ENCODE measurements at places on chromosomes 1 and 21. TPM values are rescaled to one million over a fixed set of nuclear protein-coding genes. Genes with fewer than 3 reads are reported as not detected.

DNA sequence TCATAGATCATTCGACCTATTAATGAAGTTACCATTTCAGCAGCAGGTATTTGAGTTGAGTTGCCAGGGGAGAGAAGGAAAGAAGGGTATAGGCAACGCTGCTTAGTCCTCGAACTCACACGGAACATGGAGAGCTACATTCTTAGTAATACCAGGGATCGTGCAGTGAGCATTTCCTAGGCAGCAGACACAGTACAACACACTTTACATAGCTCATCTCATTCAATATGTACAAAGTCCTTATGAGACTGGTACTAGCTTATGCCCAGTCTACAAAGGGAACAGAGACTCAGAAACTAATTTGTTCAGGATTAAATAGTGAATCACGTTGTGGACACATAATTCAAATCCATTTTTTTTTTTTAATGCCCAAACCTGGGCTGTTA, 25.6 kb downstream of the IRF2BP2 start:
- no peak for DNase-seq

GRCh38 chr1:27116232-27116631, 38.7 kb downstream of the SLC9A1 start:
- no peak for DNase-seq

GRCh38 chr21:25425156-25425555, 182.1 kb downstream of the MRPL39 start:
- no peak for DNase-seq

DNA sequence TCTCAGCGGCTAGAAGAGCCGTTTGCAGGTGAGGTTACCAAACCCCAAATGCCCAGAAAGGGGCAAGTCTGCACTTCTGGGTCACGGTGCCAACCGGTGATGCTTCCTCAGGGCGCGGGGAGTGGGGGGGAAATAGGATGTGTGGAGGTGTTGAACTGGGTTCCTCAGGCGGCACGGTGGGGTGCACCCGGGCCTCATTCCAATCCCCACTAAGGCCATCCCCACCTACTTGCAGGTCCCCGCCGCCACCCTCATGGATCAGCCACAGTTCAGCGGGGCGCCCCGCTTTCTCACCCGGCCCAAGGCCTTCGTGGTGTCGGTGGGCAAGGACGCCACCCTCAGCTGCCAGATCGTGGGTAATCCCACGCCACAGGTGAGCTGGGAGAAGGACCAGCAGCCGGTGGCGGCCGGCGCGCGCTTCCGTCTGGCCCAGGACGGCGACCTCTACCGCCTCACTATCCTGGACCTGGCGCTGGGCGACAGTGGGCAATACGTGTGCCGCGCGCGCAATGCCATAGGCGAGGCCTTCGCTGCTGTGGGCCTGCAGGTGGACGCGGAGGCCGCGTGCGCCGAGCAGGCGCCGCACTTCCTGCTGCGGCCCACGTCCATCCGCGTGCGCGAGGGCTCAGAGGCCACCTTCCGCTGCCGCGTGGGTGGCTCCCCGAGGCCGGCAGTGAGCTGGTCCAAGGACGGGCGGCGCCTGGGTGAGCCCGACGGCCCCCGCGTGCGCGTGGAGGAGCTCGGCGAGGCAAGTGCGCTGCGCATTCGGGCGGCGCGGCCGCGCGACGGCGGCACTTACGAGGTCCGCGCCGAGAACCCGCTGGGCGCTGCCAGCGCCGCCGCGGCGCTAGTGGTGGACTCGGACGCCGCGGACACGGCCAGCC, 3.9 kb downstream of the OBSCN start:
- no peak for DNase-seq

CLDN14 gene
- not detected for polyA plus RNA-seq

- DNase-seq, result no peak
Measured at GRCh38 chr1:3495776-3496745, 41.6 kb downstream of the ARHGEF16 start.

- DNase-seq, result no peak
Measured at GRCh38 chr1:17635811-17636210, 96.3 kb downstream of the ARHGEF10L start.

DNA sequence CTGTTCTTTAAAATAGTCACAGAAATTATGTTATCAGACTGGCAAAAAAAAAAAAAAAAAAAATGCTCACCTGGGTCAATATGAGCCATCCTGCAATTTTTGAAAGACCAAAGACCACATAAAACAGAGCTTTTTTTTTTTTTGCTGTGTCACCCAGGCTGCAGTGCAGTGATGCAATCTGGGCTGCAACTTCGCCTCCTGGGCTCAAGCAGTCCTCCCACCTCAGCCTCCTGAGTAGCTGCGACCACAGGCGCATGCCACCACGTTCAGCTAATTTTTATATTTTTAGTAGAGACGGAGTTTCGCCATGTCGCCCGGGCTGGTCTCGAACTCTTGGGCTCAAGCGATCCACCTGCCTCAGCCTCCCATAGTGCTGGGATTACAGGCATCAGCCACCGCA, 62.8 kb downstream of the RGS13 start:
- DNase-seq, result no peak

- DNase-seq, result peak; percentile 86
Measured at GRCh38 chr1:167371030-167371429, 147.3 kb downstream of the CD247 start.

THEMIS2 gene
- 9.0 TPM for polyA plus RNA-seq

LINGO4 gene
- polyA plus RNA-seq, result 0.12 TPM

KCNE2 gene
- not detected for polyA plus RNA-seq

DNA sequence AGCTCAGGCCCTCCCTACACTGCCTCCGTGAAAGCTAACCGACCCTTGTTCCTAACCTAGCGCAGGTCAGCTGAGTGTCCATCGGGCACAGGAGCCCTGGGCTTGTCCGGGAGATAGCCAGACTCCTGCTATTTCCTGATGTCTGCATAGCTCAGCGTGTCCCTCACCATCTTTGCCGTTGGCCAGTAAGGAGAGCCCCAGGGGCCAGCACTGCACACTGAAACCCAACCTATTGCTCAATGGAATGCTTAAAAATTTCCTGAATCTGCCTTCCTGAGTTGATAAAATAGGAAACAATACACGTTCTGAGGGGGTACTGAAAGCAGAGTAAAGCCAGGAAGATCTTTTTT, 2.2 kb downstream of the RUNX1 start:
- no peak for DNase-seq

VWA5B1 gene
- polyA plus RNA-seq, result 0.14 TPM

WNT2B gene
- 0.68 TPM for polyA plus RNA-seq

MSH4 gene
- not detected for polyA plus RNA-seq

GRCh38 chr1:34127006-34128000, 37.7 kb downstream of the CSMD2 start:
- DNase-seq, result no peak

TSPAN1 gene
- polyA plus RNA-seq, result 9.4 TPM

GRCh38 chr1:206715552-206716158, 30.9 kb downstream of the MAPKAPK2 start:
- no peak for DNase-seq

GRCh38 chr21:25551569-25551968, 55.7 kb downstream of the MRPL39 start:
- DNase-seq, result no peak

DNA sequence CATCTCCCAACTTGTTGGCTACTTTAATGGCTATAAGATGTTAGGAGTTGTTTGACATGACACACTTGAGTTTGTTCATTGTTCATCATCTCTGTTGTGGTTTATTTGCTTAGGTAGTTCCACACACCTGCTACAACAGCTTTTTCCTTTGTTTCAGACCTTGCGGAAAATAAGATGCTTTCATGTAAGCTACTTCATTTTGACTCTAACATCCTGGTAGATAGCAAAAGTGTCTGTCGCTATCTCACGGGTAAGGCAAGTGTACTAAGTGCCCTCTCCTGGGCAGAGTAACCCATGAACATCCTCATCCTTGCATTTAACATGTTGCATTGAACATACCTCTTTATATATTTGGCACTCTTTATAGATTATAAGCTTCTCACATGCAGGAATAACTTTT, 1.6 kb upstream of the OR10T2 start:
- DNase-seq, result no peak

TMCC2 gene
- 106 TPM for polyA plus RNA-seq

- DNase-seq, result peak; percentile 24
Measured at GRCh38 chr1:211831558-211832323, 1.2 kb upstream of the LPGAT1 start.

DNA sequence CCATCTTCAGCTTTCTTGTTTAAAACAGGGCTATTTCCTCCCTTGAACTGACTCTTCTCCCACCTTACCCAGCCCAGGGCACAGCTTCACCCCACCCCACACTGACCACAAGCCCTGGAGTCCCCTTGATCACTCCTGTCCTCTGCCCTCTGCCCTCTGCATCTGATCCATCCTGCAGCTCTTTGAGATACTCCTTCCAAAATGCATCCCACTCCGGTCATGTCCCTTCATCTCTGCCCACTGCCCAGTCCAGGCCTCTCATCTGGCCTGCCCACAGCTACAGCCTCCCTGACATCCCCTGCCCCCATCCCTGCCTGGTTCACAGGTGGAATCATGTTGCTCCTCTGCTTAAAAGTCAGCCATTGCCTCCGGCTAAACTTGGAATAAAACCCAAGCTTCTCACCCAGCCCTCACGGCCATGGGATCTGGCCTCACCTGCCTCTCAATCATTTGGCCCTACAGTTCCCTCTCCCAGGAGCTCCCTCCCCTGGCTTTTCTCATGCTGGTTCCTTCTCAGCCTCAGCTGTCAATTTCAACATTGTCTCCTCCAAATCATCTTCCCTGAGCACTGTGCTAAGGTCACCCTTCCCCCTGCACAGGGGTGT, 202.0 kb downstream of the MATN1 start:
- no peak for DNase-seq

AUNIP gene
- polyA plus RNA-seq, result 2.8 TPM

NPHS2 gene
- polyA plus RNA-seq, result not detected

ZBTB18 gene
- 27.4 TPM for polyA plus RNA-seq

- DNase-seq, result no peak
Measured at GRCh38 chr1:62912028-62912638, 128.2 kb downstream of the ATG4C start.

HMGB4 gene
- polyA plus RNA-seq, result not detected

DNA sequence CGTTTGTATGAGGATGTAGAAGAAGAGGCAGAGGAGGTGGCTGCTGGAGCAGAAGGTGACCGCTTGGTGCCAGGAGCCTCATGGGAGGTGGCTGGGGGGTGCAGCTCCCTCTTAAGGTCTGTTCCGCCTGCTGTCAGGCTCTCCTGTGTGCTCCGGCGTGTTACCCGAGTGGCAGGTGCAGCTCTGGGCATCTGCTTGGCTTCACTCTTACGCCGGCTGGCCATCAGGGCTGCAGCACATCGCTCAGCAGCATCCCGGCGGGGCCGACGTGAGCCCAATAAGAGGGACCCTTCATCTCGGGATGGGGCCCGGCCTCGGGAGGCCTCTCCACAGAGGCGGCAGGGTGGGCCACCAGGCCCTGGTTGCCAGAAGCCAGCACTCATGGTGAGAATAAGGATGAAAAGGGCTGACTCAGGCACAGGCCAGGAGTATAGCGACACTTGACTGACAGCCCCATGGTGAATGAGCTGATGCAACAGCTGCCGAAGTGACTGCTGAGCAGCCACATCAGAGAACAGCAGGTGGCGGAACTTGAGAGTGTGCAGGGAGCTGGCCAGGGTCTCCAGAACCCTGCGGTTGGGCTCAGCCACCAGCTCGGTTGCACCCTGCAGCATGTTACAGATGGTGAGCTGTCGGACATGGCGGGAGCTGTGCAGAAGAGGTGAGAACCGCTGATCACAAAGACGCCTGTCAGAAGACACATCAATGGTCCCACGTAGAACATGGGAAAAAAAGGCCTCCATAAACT, 17.5 kb downstream of the LRRC41 start:
- peak; percentile 17 for DNase-seq

COL6A2 gene
- 21.4 TPM for polyA plus RNA-seq

GRCh38 chr1:214520544-214521165, 30.7 kb downstream of the PTPN14 start:
- no peak for DNase-seq

NEK2 gene
- 24.4 TPM for polyA plus RNA-seq

GRCh38 chr1:152514715-152515433, 592 bp downstream of the CRCT1 start:
- no peak for DNase-seq

GRCh38 chr21:32806810-32807386, 35.3 kb upstream of the PAXBP1 start:
- no peak for DNase-seq

DNA sequence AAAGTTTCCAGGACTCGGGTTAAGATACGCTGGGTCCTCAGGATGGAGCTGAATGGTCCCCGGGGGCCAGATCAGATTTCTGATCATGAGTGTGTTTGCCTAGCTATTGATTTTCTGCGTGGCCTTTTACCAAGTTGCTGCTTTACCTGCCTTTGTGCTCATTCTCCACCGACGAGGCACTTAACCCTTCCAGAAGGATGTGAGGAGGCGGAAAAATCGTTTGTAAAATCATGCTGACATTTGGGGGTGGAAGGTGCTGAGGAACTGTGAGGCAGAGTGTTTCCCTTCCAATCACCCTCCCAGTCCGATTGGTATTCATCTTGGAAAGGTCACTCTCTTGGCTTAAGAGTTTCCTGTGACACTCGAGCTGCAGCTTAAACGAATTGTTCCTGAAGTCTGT, 337.1 kb upstream of the KAZN start:
- DNase-seq, result no peak

- DNase-seq, result no peak
Measured at GRCh38 chr1:21099034-21099868, 77.4 kb downstream of the EIF4G3 start.

LRRC53 gene
- polyA plus RNA-seq, result not detected

- DNase-seq, result no peak
Measured at GRCh38 chr1:47226839-47227215, 5.2 kb downstream of the TAL1 start.

DNA sequence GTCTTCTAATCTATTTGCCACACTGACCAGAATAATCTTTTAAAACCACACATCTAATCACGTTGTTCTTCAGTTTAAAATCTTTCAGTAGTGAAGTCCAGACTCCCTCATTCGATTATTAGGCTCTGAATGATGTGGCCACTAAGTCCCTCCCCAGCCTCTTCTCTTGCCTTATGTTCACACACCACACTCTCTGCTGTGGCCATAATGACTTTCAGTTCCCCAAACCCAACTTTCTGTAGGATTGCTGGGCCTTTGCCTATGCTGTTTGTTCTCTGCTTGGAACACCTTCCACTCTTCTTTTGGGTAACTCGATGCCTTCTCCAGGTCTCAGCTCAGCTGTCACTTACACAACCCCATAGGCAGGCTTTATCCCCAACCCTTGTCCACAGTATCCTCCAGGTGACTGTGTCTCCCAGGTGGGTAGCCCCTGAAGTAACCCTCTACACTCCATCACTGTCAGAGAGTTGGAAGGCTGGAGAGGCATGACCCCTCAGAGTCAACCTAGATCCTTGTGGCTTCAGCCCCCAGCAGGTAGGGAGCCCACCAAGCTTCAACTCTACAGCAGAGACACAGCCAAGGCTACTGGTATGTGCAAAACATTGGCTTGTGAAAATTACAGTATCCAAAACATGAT, 8.4 kb upstream of the SLC37A1 start:
- DNase-seq, result no peak

DNA sequence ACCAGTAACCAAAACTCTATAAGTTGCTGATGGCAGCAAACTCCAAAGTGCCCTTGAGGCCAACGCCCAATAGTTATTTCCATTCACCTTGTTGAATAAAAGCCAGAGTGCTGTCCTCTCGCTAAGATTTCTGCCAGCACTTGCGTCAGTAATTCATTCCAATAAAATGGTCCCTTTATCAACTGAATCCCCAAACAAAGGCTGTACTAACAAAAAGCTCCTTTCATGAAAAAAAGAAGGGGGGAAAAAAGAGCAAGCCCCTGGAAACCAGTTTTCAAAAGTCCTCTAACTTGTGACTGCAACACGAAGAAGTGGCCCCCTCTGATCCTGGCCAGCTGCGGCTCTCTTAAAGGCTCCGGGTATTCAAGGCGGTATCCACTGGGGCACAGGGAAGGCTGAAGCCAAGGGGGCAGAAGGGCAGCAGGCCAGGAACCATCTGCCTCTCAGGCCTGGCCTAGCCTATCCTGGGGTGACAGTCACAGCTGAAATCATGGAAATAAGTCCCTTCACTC, 55.8 kb upstream of the ZNF326 start:
- DNase-seq, result peak; percentile 67
